Spinal cord (tissue), 10 donors: ENCODE measurements at places on chromosomes 6 and 20. TPM values are rescaled to one million over a fixed set of nuclear protein-coding genes. Genes with fewer than 3 reads are reported as not detected.

GRCh38 chr6:17132967-17133366 lies 31.1 kb downstream of the STMND1 start:
- no peak for DNase-seq

- no peak for DNase-seq
Observed at GRCh38 chr20:5789827-5790226, 39.6 kb downstream of the SHLD1 start.

DNA sequence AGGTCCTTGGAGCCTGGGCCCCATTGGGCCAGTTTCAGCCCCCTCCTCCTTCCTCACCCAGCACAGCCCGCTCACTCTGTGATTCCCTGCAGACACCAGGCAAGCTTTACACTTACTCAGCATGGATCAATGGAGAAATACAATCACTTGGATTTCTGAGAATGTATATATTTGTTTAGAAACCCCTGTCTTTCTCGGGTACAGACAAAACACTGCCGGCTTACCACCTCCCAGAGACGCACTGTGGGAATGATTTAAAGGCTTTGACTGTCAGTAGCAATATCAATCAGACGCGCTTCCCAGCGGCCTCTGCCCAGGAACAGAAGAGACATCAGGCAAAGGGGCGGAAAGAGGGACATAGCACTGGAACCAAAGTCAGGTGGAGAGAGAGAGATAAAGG lies 186.5 kb downstream of the MAFB start:
- DNase-seq: peak; percentile 49

- DNase-seq: no peak
Observed at GRCh38 chr20:1390581-1391403, 2.1 kb downstream of the FKBP1A start.

Gene CENPW
- 14.8 TPM for polyA plus RNA-seq

- DNase-seq: no peak
Observed at GRCh38 chr20:11355345-11355744, 562.3 kb upstream of the BTBD3 start.
